ENCODE measurements at places on chromosomes 12 and 14. TPM values are rescaled to one million over a fixed set of nuclear protein-coding genes. Genes with fewer than 3 reads are reported as not detected.

The GALNT8 gene
- total RNA-seq: 0.63 TPM

The CHURC1 gene
- total RNA-seq: 37.0 TPM

The HOXC12 gene
- not detected for total RNA-seq

The METTL25 gene
- total RNA-seq: 13.0 TPM

The DNAL1 gene
- total RNA-seq: 6.7 TPM

The FBRSL1 gene
- total RNA-seq: 4.9 TPM

The IQSEC3 gene
- not detected for total RNA-seq

The SMIM41 gene
- not detected for total RNA-seq

The CRIP2 gene
- total RNA-seq: 227 TPM

Data from endothelial cell of coronary artery (primary cell).